ENCODE measurements at places on chromosomes 1 and 21.

DNA sequence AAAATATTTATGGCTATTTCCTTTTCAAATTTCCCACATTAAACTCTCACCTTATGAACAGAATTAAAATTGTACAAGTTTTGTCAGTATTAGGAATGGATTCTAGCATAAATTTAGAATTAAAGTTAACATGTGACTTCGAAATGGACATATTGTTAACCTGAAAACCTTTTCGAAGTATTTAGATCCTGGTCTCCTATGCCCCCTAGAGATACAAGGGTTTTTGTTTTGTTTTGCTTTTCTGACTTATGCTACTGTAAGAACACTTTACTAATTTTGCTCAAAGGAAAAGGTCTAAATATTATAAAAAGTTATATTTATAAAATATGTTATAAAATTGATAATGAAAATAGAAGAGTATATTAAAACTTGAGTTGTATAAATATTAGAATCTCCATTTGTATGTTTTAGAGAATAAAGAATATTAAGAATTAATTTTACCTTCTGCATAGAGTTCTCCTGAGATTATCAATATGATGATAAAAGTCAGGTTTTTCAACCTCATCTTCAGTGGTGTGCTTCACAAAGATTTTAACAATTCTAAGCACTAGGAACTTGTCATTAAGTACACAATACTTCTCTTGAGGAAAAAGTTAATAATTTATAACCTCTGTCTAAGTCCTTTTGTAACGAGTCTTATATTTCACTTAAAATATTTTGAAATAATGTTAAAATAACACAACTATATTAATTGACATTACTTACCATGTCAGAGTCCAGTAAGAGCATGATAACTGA is at the start of gene F13B:
TSS of gene F13B (minus strand) at position 542 of the 738 bp plus-strand sequence. CDS start at position 505, 37 bp downstream.
- DNase-seq: no peak

DNA sequence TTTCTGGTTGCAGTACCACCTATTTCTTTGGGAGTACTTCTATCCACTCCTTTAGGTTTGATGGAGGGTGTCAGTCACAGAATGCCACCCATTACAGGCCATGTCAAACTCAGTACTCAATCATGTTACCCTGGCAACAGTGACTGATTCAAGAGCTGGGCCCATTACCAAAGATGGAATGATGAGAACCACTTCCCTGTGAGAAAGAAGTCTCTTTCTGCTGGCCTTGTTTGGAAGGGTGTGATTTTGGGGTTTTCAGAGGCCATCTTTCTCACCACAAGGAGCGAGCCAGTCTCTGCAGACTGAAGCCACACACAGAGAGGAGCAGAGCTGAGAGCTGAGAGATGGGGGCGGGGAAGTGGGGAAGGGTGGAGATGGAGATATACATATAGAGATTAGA is 13.9 kb upstream of the STUM start:
- DNase-seq: no peak

GRCh38 chr1:236870721-236871120 is 75.6 kb downstream of the MTR start:
- DNase-seq: no peak

- DNase-seq: no peak
Observed at GRCh38 chr21:32708069-32708468, 19.7 kb downstream of the SYNJ1 start.

GRCh38 chr1:223765036-223765718 is 52.8 kb downstream of the CAPN2 start:
- no peak for DNase-seq

Data from activated T-cell treated with anti-CD3 and anti-CD28 coated beads for 48 hours (primary cell).